Activated CD8-positive, alpha-beta memory T cell treated with anti-CD3 and anti-CD28 coated beads, Interleukin-2, amount 50 U/mL, for 48 hours (primary cell): ENCODE measurements at places on chromosomes 1 and 21.

- no peak for DNase-seq
These were observed 410.7 kb downstream of the DSCAM start for GRCh38 chr21:40436261-40436660.

GRCh38 chr1:13722808-13723360 lies 22.9 kb downstream of the PRDM2 start:
- DNase-seq, result no peak

DNA sequence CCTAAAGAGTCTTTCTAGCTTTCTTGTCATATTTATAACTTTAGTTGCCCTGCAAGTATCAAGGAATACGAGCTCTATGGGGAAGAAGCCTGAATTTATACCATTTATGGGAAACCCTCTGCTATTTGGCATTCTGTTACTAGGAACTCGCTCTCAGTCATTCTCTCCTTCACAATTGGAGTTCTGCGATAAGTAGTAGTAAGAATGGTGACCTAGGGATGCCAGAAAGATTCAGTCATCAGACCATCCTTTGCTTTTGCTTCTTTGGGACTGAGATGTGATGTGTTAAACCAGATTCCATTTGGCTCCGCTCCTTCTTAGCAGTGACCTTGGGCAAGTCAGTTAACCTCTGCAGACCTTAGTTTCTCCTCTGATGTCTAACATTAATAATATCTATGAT lies 256.5 kb downstream of the FGGY start:
- no peak for DNase-seq

DNA sequence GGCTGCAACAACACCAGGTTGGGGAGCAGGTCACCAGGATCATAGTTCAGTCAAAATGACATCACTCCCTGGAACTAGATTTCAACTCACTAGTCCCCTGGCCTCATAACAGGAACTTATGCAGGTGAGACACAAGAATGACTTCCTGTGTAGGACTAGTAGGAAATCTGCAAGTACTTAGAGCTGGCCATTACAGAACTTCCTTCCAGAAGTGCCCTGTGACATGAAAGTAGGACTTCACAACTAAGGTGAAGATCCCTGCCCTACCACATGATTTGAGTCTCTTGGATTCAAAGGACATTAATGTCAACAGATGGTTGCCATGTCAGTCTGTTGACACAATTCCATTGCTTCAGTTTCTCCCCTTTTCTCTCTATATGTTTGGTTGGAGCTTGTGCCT lies 223.1 kb downstream of the RPS6KC1 start:
- no peak for DNase-seq

DNA sequence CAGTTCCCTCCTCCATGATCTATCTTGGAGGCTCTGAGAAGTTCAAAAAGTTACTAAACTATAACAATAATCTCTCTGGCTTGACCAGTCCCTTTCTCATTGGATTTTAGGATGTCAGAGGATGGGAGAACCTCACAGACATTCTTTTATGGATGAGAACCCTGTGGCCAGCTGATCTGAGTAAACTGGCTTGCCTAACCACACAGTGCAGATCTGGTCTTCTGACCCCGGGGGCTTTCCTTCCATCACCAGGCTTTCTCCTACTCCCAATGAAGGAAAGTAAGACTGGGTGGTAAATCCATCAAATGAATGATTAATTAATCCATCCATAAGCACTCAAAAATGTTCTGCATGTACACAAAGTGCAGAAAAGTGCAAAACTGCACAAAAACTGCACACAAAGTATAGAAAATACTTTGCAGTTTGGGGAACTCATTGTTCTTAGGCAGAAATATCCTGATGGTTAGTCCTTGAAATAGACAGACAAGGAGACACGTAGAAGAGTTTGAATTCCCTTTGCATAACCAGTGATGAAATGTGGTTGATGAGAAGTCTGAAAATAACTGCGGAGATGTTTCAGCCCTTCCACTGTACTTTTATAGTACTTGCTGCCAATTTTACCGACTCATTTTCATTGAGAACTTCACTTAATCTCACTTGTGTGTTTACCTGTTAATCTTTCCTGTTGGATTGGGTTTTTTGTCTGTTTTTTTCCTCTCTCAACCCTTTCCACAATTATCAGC lies 2.5 kb upstream of the F3 start:
- no peak for DNase-seq

DNA sequence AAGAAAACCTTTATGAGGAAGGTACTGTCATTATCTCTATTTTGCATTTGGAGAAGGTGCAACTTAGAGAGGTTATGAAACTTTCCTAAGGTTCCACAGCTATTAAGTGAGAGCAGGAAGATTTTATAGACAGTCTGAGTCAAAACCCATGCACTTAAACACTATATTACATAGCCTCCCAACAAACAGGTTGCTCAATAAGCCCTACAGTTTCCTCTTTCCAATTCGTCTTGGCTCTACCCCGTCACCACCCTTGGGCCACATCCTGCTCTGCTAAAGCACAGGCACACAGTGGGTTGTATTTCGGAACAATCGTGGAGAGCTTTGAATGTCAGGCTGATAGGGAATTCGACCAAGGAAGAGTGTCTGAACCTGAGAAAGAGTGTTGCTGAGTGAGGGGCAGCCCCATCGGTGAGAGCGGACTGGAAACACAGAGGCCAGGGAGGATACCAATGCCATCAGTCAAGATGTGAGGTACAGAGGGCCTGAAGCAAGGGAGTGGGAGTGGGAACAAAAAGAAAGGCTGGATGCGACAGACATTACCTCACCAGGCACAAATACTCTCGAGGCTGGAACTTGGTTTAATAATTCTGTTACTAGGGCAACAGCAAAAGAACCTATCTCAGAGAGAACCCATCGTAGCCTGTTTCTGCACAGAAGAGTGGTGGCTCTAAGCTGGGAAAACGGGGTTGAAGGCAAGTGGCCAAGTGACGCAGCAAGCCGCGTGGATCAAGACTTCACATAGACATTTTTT lies 6.3 kb upstream of the LRRC52 start:
- no peak for DNase-seq

DNA sequence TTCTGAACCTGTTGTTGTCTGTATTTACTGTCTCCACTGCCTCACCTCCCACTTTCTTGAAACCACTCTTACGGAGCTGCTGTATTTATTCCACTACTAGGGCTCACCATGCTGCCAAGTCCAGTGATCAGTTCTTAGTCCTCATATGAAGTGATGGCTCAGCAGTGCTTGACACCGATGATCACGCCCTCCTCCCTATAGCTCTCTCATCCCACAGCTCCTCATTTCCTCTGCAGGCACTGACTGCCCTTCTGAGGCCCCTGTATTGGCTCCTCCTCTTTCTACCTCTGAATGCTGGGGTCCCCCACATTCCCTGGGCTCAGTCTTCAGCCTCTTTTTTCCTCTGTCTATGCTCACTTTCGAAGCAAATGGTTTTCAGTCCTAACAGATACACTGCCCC lies 3.4 kb downstream of the CLCA1 start:
- no peak for DNase-seq

GRCh38 chr1:1721201-1721600 lies 3.0 kb downstream of the CDK11A start:
- DNase-seq, result peak; percentile 22
